ENCODE measurements at places on chromosomes 11 and 22.

DNA sequence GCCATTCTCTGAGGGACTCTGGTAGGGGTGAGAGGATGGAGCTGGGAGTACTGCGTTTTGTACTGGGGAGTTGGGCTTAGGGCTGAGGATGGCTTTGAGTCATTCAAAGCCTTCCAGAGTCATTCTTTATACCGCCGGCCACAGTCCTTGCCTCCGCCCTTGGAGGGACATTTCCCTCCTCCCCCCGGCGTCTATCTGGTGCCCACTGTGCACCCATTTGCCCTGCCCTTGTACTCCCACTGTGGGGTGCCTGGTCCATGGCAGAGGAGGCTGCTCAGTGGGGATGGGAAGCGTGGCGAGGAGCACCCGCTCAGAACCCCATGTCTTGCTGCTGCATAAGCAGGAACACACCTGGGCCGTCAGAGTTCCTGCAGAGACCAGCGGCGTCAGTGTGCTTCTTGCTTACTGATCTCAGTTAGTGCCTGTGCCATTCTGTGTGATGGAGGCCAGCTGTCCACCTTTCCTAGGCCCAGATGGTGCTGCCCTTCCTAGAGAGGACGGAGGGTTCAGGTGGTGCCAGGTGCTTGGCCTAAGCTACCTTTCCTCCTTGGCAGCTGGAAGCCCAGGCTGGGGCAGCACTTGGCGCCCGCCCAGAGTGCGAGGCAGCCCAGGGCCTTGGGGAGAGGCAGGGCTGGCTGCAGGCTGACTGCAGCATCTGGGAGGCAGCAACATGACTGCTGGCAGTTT, 23.3 kb upstream of the TMEM191C start:
- DNase-seq: no peak

DNA sequence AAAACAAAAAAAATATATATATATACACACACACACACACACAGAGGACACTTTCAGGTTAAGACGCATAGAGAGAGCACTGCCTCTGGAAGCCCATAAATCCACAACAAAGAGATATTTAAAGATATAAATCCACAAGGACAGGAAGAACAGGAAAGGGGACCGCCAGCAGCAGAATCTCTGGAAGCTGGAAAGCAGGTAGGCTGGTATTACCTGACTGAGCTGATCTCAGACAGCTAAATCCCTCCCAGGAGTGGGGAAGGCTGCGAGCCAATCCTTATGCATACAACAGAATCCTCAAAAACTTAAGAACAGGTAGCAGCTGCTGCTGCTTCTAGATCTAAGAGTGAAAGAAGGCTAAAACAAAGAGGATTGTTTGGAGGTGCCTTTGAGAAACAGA, 1.8 kb upstream of the MCAT start:
- no peak for DNase-seq

GRCh38 chr11:8698379-8698851, 15.8 kb downstream of the RPL27A start:
- DNase-seq: no peak

DNA sequence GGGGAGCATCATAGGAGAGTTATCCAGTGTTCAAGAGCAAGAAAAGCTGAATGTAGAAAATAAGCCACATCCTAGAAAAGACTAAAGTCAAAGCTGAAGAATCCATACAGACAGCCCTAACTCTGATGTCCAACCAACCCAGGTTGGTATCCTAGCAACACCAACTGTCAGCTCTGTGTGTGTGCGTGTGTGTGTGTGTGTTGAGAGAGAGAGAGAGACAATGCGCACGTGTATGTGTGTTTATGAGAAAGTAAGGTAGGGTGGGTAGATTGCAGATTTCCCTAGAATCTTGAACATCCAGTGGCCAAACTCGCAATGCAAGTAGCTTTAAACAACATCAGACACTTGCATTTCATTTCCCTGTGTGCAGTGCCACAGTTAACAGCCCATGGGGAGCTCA, 274.9 kb downstream of the FAM181B start:
- DNase-seq: no peak

DNA sequence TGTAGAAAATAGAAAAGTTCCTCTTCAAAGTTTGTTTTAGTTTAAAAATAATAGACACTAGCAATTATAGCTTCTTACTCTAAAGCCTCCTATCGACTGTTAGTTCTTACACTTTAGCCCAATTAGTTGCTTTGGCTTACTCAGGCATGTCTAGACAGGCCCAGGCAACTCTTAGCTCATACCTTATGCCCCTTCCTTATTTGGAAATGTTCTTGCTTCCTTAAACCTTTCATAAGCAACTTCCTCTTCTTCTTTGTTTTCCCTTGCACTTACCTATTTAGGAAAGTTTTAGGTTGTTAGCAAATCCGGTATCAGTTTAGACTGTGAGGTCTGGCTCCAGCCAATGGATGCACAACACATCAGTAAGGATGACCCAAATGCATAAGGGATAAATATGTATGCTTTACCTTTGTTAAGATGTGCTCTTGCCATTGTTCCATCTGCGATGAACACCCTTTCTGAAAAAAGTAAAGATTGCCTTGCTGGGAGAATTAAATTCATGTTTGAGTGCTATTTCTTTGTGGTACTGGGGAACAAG, 1277.5 kb upstream of the CNTN5 start:
- no peak for DNase-seq

DNA sequence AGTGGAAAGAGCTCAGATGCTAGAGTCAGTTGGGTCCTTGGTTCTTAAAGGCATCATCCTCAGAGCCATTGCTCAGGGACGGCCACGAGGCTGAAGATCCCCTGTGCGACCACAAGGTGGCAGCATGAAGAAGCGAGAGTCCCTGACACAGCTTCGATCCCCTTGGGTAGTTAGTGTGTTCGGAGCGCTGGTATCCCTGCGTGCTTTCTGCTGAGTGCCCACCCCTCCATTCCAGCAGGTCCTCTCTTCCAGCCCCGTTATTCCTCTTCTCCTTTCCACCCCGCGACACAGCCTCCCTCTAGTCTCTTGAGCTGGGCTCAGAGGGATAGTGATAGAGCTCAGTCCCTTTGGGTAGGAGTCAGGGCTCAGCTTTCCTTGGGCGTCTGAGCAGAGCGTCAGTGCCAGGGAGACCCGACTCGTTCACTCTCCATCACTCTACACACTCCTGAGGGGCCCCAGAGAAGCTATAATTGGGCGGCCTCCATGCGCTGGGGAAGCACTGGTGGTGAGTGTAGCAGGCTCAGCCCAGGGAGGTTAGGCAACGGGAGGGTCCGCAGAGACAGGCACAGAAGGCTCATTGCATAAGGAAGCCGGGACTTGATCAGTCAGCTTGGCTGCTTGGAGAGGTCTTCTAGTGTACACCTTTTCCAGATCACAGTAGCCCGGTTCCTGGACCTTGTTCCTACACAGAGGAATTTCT, at the start of gene OR51D1:
Gene OR51D1 (plus strand): TSS at position 516 of the 700 bp plus-strand sequence. CDS start 2,314 bp downstream, outside the sequence.
- DNase-seq: peak; percentile 50

DNA sequence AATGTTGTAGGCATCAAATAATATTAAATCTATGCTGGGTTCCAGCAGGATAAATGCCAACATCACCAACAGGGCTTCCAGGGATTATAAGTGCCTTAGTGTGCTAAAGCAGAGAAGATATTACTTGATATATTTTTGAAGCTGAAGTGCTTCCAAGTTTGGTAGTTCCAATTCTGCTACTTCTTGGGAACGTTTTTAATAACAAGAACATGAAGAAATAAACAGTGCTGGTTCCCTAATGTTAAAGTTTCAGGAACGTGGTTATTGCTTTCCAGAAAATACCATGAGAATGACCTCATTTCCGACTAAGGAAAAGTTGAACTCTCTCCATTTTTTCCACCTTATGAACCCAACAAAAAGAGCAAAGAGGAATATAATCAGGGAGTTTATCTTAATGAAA, 4.6 kb upstream of the RNF185 start:
- no peak for DNase-seq

- DNase-seq: no peak
Measured at GRCh38 chr11:117589063-117589462, 208.0 kb downstream of the DSCAML1 start.

DNA sequence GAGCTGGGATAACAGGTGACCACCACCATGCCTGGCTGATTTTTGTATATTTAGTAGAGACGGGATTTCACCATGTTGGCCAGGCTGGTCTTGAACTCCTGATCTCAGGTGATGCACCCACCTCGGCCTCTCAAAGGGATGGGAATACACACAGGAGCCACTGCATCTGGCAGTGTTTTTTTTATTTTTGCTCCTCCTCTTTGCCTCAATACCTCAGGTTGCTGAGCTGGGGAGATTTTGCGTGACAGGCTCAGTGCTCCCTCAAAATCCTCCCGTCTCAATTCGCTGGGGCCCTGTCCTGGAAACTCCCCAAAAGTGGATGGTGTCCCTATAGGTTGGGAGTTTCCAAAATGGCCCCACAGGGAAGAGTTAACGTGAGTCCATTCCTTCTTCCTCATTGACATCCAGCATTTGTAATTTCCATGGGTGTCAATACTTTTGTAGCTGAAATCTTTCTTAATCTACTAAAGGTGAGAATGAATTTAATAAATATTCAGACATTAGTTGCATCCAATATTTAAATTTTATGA, 71.8 kb downstream of the GGTLC2 start:
- no peak for DNase-seq

DNA sequence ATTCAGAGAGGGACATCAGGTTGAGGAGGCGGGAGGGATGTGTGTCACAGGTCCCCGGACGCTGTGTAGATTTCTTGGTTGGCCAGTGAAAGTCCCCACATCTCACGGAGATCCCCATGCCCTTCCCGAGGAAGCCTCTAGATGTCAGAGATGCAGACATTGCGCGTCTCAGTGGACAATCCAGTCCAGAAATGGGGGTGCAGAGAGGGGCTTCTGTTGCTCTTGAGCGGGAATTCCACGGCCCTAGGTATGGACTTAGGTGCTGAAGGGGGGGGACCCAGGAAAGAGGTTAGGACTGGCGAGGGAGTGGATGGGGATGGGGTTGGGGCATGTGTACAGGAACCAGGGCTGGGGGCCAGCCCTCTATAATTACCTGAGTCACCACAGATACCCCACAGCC, 7.0 kb downstream of the THY1 start:
- DNase-seq: no peak

GRCh38 chr11:104352036-104352435, 188.1 kb upstream of the PDGFD start:
- DNase-seq: no peak

- no peak for DNase-seq
Measured at GRCh38 chr22:23130697-23131096, 11.1 kb downstream of the RSPH14 start.

GRCh38 chr22:49301398-49302149, 526.1 kb downstream of the BRD1 start:
- no peak for DNase-seq

- DNase-seq: no peak
Measured at GRCh38 chr11:84247129-84247528, 961.0 kb upstream of the CCDC90B start.

GRCh38 chr11:67516806-67517205, 6.4 kb downstream of the CABP2 start:
- no peak for DNase-seq

DNA sequence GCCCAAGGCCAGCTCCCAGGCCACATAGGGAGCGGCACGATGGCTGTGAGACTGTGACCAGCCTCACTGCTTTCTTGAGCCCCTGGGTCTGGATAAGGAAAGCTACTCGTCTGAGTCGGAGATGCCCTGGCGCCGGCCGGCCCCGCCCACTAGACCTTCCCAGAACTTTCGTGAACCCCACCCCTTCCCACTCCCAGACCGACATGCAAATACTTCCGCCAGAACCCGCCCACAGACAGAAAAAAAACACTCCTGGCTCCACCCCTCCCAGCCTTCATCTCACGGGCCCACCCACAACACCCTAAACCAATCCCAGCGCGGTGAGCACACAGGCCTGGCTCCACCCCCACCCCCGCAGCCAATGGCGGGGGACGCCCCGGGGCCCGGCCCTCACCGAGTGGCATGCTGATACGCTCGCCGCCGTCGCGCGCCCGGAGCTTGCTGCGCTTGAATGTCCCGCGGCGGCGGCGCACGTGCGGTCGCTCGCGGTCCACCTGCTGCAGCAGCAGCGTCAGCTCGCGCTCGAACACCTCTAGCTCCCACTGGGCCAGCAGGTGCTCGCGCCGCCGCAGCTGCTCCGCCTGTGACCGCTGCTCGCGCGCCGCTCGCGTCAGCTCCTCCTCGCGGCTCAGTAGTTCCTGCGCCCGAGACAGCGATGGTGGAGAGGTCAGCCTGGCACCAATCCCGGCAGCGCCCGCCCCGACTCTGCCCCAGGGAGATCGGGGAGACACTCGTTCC, 7.0 kb downstream of the MAP3K11 start:
- DNase-seq: no peak

- no peak for DNase-seq
Measured at GRCh38 chr11:84714316-84714780, 912.8 kb downstream of the DLG2 start.

DNA sequence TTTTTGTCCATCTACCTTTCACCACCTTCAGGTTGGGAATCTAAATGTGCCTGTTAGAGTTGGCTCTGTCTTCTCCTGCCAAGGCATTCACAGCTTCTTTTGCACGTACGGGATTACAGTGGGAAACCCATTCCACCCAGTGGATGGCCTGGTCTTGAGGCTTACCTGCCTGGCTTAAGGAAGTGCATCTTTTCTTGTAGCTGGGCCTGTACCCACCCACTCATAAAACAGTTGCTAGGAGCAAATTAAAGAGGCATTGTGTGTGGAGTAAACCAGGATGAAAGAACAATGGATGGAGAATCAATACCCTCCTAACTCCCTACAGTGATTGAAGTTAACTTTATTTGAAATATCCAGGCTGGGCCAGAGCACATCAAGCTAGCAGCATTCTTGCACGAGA, 71.6 kb downstream of the TEAD1 start:
- no peak for DNase-seq

DNA sequence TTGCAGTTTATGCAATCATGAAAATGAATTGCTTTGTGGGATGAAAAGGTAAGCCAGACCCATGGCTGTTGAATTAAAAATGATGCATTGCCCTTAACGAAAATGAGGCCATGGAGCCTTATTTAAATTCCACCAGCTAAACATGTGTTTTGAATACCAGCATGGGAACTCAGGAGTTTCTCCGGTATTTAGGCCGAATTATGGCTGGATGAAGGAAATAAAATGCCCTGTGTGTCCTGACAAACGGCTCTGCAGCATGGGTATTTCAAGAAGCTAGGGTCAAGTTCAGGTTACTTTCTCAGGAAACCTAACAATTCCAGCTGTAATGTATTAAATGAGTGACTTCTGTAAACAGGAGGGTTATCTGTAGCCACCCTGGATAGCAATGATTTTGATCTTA, 38.3 kb downstream of the AMOTL1 start:
- no peak for DNase-seq

GRCh38 chr11:19185036-19185435, 16.7 kb downstream of the CSRP3 start:
- no peak for DNase-seq

GRCh38 chr22:23862103-23862502, 4.4 kb downstream of the SLC2A11 start:
- DNase-seq: peak; percentile 11

GRCh38 chr11:8731647-8732323, 49.2 kb downstream of the RPL27A start:
- no peak for DNase-seq

GRCh38 chr11:95891423-95892170, 32.3 kb downstream of the MTMR2 start:
- DNase-seq: no peak

- no peak for DNase-seq
Measured at GRCh38 chr22:38843657-38844314, at the start of gene NPTXR. NPTXR (minus strand) TSS chr22:38844028.

GRCh38 chr11:72595292-72595684, 78.9 kb downstream of the PDE2A start:
- DNase-seq: no peak

All from NCI-H2081 treated with DMSO at 0.1 percent for 48 hours (cell line).